ENCODE measurements at places on chromosomes 11 and 22. TPM values are rescaled to one million over a fixed set of nuclear protein-coding genes. Genes with fewer than 3 reads are reported as not detected.

- DNase-seq: peak; percentile 25
Observed at GRCh38 chr11:100684101-100685065, 2.7 kb upstream of the ARHGAP42 start.

Gene TYR
- not detected for total RNA-seq

GRCh38 chr11:57210781-57211180, 26.3 kb downstream of the APLNR start:
- DNase-seq: no peak

Gene DCDC1
- 0.19 TPM for total RNA-seq

GRCh38 chr11:60634126-60634525, 65.3 kb upstream of the MS4A8 start:
- DNase-seq: no peak

- DNase-seq: no peak
Observed at GRCh38 chr11:104704888-104705287, 193.4 kb downstream of the CASP12 start.

DNA sequence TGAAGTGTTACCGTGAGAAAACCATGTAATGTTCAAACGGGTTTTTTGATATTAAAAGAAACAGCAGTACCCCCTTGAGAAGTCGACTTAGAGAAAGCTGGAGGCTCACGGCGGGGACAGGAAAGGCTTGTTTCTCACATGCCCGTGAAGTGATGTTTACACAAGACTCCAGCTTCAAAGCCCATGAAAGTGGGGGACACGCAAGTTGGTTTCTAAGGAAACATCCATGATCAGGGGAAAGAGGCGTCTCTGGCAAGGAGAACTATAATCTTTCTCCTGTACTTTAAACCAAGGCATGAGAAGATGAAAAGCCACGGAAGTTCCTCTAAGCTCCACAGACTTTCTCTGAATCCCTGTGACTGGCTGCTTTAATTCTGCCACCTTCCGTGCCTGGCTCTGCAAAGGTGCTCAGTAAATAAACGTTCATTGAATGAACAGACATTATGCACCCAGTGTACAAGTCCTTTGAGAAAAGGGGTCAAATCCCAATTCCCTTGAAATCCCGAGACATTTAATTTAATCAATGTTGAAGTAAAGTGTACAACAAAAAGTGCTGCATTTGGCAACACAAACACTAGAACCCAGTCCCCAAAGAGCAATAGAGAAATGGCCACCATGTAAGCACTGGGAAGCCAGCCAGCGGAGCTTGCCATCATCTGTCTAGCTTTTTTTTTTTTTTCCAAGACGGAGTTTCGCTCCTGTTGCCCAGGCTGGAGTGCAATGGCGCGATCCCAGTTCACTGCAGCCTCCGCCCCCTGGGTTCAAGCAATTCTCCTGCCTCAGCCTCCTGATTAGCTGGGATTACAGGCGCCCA, 58.7 kb downstream of the AHNAK start:
- DNase-seq: no peak

Gene OVCH2
- total RNA-seq: 0.79 TPM

GRCh38 chr11:130513132-130513531, 64.7 kb downstream of the ADAMTS15 start:
- DNase-seq: no peak

- DNase-seq: no peak
Observed at GRCh38 chr11:88300888-88301487, 36.5 kb downstream of the CTSC start.

DNA sequence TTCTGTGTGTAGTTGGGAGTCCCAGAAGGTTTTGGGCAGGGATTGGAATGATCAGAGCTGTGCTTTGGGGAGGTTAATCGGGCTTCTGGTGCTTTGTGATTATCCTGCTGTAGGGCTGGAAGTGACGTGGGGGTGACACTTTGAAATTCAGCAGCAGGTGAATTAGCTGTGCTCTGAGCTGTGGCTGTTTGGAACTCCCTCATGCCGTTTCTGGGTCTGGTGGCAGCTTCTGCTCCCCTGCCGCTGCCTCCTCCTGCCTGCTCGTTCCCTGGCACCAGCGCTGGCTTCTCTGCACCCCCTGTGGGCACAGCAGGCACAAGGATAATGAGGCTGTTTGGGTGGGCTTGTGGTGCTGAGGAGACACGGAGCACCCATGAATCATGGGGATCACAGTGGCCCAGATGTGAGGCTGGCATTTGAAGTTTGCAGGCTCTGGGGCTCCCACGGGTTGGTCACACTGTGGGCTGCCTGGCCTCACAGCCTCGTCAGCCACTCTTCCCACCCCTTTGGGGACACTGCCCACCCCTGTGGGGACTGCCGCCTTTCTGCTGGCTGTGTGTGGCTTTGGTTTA, 49.7 kb downstream of the TBC1D22A start:
- no peak for DNase-seq

DNA sequence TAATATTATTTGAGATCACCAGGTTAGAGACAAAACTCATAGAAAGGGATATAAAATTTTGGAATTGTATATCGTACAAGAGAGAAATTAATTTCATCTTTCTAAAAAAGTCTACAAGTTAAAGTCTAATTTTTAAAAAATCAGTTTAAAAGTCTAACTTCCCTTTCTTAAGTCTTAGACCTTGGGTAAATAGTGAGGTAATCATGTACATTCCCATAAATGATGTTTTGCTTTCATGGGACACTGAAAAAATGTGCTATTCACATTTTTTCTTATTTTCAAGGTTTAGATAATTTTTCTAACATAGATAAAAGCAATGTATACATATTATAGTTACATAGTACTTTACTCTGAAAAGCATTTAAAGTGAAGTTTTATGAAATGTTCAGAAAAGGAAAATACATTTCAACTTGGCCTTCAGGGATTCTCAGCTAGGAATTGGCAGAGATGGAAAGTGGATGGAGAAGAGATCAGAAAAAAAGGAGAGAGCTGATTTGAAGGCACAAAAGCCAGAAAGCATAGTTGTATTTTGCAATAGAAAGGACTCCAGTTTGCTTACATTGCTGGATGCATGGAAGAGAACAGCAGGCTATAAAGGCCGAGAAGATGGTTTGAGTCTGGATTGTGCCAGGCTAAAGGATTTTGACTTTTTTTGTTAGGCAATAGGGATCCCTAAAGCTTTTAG, 194.0 kb downstream of the CASP12 start:
- DNase-seq: no peak

Gene OR52I1
- not detected for total RNA-seq

GRCh38 chr11:77120571-77120970, 7.5 kb upstream of the MYO7A start:
- DNase-seq: no peak

Gene E2F8
- 0.88 TPM for total RNA-seq

- no peak for DNase-seq
Observed at GRCh38 chr22:35065796-35066218, at the start of gene ISX. ISX (plus strand) TSS chr22:35066158; CDS start chr22:35067088, 930 bp downstream.

DNA sequence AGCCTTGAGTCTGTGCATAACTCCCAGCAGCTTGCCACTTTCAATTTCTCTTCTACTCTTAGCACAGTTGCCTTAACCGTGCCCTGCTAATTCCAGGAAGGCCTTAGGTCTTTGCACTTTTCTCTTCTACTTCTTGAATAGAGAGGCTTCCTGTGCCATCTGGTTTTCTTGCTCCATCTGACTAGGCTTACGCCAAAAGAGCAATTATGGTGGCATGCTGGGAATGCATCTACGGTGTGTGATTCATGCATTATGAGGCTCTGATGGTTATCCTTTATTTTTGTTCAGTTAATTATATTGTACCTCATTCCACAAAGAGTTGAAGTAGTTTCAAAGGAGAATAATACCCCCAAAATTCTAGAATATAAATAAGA, 29.4 kb downstream of the SIK2 start:
- peak; percentile 55 for DNase-seq

DNA sequence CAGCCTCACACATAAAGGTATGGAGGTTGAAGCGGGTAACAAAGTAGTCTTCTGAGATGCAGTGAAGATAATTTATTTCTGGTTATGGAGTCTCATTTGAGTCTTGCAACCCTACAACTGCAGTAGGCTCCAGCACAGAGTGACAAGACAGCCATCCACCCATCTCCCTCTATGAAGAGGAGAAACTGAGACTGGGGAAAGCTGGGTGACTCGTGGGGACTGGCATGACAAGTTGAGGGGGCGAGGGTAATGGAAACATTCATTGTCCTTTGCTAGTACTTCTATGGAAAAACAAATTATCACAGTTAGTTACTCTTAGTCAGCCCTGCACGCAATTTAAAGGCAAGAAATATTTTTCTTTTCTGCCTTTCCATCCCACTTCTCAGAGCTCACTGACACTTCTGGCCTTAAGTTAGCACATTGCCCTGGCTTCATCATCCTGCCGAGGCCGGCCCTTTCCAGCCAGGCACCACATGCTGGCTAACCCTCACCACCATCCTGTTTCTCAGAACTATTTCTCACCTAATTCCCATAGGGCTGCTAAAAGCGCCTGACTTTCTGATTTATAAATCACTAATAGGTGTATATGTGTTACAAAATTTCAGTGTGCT, 361.1 kb downstream of the ETS1 start:
- no peak for DNase-seq

Gene NLRP10
- 1.3 TPM for total RNA-seq

Gene PKNOX2
- total RNA-seq: not detected

Gene OR52H1
- not detected for total RNA-seq

DNA sequence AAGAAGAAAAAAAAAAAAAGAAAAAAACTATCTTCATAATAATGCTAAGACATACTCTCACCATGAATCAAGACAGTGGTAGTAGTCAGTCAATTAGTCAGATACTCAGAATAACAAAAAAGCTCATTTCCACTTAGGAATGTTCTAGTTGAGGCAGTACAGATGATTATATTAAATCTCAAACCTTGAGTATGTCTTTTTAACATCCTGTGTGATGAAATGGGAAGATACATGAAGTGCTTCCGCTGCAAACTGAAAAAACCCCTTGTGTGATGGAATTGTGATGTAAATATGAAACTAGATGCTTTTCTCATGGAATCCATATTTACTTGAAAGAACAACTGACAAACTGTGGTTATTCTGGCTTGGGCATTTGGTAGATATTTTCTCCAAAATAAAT, 13.7 kb downstream of the AMOTL1 start:
- no peak for DNase-seq

Gene PIK3IP1
- total RNA-seq: 0.25 TPM

DNA sequence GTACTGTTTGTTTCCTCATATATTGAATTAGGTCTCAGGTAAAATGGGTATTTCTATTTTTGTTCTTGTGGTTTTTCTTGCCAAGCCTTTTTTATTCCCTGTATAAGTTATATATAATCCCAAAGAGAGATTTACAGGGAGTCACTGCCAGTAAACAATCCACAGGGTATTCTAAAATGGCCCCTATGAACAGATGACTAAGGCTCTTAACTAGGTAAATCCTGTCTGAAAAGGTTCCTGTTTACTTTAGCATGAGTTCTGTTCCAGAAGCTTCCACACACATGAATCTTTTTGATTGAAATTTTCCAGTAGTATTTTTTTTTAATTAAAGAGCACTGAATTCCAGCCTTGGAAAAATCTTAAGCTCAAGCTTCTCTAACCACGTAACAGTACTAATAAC, 552.8 kb upstream of the CCDC179 start:
- no peak for DNase-seq

Gene P2RX6
- 0.22 TPM for total RNA-seq

GRCh38 chr11:31972623-31973022, 118.3 kb upstream of the RCN1 start:
- DNase-seq: no peak

DNA sequence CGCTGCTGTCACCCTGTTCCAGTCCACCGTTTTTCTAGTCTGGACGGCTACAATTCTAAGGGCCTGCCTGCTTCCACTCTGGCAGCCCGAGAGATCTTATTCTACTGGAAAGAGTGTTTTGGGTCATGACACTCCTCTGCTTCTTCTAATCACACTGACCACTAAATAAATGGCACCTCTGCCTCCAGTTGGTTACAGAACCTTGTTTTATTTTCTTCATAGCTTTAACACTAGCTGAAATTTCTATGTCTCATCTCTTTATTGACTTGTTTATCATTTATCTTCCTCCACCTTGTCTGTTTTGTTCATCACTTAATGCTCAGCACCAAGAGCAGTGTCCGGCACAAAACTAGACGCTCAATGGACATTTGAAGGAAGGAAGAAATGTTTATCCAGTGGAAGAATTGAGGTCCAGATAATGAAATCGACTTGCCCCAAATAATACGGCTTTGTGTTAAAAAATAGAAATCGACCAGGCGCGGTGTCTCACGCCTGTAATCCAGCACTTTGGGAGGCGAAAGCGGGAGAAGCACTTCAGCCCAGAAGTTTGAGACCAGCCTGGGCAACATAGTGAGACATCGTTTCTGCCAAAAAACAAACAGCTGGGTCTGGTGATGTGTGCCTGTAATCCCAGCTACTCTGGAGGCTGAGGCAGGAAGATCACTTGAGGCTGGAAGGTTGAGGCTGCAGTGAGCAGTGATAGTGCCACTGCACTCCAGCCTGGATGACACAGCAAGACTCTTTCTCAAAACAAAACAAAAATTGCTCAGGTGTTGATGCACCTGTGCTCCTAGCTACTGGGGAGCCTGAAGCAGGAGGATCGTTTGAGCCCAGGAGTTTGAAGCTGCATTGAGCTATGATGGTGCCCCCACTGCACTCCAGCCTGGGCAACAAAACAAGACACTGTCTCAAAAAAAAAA, 693 bp upstream of the PRR14L start:
- no peak for DNase-seq

Gene XKR3
- total RNA-seq: 0.17 TPM

Gene CCDC83
- not detected for total RNA-seq

DNA sequence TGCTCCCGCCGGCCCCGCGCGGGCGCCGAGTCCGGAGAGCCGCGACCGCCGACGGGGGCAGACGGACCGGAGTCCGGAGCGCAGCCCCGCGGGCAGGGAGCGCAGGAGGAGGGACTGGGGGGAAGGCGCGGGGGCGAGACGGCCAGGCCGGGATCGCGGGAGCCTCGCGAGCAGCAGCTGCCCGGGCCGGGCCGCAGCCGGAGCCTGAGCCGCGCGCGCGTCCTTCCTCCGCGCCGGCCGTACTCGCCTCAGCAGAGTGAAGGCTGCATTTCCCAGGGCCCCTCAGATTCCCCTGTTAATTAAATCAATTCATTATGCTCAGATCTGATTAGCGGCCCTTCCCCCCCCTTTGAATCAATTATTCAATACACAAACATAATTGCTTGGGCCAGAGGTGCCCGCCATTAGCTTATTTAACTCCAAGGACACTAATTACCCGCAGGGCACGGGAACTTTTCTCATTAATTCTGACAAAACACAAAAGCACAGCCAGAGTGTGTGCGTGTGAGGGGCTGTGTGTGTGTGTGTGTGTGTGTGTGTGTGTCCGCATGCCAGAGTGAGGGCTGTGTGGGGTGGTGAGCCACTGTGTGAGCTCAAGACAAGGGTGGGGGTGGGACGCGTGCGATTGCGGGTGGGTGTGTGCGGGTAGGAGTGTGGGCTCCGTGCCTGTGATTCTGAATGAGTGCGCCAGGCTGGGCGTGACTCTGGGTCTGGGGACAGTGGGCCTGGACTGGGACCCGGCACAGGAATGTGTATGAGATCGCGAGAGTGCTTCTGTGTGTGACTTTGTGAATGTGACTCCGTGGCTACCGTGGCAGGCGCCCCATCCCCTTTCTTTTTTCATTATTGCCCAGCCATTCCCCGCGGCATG, 5.1 kb upstream of the LMO1 start:
- DNase-seq: no peak

- DNase-seq: no peak
Observed at GRCh38 chr11:66904561-66904960, 47.7 kb downstream of the LRFN4 start.

Gene MRGPRX3
- total RNA-seq: 0.34 TPM

Gene OR6A2
- total RNA-seq: 0.17 TPM

Gene KCNJ5
- total RNA-seq: not detected
